T-cell (primary cell): ENCODE measurements at places on chromosomes 4 and X. TPM values are rescaled to one million over a fixed set of nuclear protein-coding genes. Genes with fewer than 3 reads are reported as not detected.

DNA sequence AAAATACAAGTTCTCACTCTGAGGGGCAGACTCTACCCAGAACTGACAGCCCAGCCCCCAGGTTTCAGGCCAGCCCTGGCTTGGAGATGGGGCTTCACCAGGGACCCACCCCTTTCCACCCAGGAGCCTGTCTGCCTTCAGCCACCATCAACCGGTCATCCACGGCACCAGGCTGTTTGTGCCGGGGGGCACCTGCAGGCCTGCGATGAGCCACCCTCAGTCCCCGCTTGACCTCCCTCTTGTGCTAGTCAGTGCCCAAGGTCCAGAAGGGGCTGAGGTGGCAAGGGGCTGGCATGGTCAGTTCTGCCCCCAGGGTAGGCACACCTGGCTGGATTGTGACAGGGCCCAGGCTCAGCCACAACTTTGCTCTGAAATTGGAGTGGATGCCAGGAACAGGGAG lies 82.1 kb downstream of the ADRA2C start:
- DNase-seq = no peak

DNA sequence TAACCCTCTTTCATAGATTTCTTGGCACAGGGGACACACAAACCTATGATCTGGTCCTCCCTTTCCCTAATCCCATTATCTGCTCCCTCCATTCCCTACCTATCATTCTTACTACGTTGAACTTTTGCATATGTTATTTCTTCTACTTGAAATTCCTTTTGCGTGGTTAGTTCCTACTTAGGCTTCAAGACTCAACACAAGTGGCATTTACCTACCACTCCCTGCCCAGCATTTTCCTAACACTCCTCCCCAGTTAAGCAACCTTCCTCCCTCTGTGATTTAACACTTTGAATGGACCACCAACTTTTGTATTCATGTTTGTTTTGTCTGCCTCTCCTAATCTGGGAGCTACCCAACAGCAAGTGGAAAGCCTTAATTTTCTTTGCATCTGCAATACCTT lies 1113.7 kb downstream of the STIM2 start:
- DNase-seq = no peak

The SLC2A9 gene
- 3.0 TPM for total RNA-seq

- no peak for DNase-seq
Observed at GRCh38 chr4:88822034-88822789, 124.6 kb upstream of the NAP1L5 start.
